Tibial nerve (tissue), 4 donors: ENCODE measurements at places on chromosomes 1 and 21. TPM values are rescaled to one million over a fixed set of nuclear protein-coding genes. Genes with fewer than 3 reads are reported as not detected.

CHIT1 gene
- total RNA-seq, result not detected

SSR2 gene
- total RNA-seq, result 172 TPM

GUCA2B gene
- total RNA-seq, result not detected

PUSL1 gene
- 22.2 TPM for total RNA-seq

CYP4Z1 gene
- 8.5 TPM for total RNA-seq

TOE1 gene
- 9.8 TPM for total RNA-seq

DNA sequence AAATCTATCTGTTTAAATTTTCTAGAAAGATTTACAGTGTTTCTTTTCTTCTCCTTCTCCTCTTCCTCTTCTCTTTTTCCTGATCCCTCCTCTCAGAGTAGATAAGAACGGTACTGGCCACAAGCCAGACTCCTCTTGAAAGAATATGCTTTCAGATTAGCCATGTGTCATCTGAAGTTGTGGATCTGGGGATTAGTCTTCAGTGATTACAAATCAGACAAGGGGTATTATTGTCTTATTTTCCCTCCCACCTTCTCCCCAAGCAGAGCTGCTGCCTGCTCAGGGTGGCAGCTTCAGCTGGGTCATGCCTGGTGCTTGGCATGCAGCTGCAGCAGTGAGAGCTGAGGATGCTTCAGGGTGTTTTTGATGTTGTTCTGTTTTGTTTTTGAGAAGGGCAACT is 42.7 kb downstream of the SGIP1 start:
- DNase-seq, result no peak

GRCh38 chr21:42164064-42164789 is 54.7 kb upstream of the ABCG1 start:
- peak; percentile 67 for DNase-seq

DNA sequence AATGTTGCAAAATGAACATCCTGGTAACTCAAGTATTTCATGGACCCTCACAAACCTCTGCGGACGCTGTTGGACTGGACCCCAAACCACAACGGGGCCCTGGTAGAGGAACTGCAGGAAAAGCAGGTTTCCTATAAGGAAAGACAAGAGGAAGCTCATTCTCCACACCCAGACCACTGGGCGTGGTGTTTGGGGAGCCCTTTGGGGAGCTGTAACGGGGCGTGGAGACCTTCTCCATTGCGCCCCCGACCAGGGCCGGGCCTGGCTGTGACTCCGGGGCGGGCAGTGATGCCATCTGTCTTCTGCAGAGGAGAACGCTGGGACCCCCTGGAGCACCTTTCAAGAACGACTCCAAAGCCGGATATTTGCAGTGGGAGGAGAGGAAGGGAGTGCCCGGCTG is 30.0 kb upstream of the AGPAT3 start:
- no peak for DNase-seq

DNA sequence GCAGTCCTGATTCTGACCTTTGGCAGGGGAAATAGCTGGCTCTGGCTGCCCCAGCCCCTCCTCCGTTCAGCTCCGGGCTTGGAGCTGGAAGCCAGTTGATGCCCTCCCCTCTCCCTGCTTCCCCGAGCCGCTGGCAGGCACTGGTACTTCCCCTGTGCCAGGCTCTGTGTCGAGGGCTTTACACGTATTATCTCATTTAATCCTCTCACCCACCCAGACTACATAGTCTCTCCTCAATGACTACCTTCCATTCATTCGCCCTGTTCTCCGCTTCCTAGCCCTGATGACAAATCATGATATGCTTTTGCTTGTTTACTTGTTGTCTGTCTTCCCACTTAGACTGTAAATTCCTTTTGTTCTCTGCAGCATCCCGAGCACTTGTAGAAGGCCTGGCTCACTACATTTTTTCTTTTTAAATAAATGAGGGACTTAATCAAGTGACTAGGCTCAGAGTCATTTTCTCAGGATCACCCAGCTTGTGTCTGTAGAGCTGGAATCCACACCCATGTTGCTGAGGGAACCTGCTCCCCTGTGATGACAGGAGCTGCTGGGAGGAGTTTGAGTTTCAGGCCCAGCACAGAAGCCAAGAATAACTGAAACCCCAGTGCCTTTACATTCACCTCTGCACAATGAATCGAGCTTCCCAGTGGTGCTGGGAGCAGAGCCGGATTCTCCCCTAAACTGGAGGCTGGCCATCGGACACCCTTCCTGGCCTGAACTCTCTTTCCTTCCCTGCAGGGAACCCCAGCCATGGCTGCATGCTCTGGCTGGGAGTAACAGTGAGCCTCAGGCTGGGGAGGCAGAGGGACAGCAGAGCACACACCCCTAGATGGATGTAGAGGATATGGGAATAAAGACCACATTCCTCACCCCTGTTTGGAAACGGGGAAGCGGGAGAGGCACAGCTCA is 58.3 kb downstream of the UBIAD1 start:
- DNase-seq, result no peak

DNA sequence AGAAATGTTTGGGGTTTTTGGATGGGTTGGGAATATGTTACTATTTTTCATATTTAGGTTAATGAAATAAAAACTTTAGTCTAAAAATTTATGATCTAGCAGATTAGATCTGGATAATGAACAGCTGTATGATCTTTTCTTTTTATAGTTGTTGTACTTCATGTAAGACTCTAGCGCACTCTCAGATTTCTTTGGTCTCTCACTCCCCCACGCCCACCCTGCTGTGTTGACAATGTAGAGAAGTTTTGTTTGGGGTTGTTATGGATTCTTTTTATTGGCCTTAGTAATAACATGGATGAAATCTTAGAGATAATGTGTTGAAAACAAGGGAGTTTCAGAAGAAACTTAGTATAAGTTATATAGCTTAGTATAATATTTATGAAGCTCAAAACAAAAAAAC is 5.5 kb downstream of the KLF18 start:
- no peak for DNase-seq

- no peak for DNase-seq
These were observed 120.3 kb upstream of the ATP1A1 start for GRCh38 chr1:116252785-116253184.

DNA sequence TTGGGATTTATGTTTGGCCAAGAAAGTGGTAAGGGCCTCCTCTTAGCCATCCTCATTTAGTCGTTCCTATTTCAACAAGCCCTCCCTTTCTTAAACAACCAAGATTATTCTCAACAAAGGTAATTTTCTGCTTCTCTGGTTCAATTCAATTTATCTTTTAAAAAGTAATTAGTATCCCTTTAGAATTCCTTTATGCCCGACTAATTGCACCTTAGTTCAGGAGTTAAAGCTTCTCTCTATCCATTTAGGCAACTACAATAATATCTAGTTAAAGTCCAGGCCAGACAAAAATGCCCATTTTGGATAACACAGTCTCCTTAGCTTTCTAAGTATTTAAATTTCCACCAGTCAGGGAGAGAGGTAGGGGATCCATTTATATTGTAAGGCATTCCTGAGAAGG is 136.7 kb upstream of the MAGI3 start:
- DNase-seq, result no peak

- DNase-seq, result no peak
These were observed 17.6 kb upstream of the IFI6 start for GRCh38 chr1:27689423-27690173.

- DNase-seq, result no peak
These were observed 84.9 kb downstream of the CDC7 start for GRCh38 chr1:91585502-91585901.

GRCh38 chr1:186930238-186930637 is 101.5 kb downstream of the PLA2G4A start:
- DNase-seq, result no peak

DNA sequence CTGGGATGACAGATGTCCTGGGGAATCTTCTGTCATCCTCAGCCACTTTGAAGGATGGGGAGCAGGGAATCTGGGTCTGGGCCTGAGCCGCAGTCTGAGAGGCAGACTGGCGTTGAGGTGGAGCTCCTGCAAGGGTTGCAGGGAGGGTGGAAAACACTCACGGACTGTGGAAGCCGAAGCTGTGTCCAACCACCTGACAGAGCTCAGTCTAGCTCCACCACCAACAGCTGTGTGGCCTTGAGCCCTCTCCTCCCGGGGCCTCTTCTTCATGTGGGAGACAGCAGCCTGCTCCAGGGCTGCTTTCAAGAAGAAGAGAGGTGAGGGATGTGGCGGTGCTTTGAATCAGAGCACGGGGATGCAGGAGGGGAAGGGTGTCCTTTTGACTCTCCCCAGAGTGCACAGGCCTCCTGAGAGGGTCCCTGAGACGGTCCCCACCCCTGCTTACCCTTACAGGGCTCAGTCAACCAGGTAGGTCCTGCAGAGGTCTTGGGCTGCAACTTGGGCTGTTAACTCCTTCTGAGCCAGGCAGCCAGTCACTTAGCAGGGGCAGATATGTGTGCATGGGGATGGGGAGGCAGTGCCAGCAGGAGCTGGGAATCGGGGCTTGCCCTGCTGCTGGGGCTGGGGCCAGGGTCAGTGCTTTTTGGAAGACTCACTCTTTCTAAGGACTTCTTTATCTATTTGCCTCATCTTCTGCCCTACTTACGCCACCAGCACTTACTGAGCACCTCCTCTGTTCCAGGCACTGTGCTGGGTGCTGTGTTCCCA is 216.3 kb downstream of the PTPRU start:
- no peak for DNase-seq

- DNase-seq, result no peak
These were observed 189.6 kb downstream of the PLPP3 start for GRCh38 chr1:56389813-56390212.

DNA sequence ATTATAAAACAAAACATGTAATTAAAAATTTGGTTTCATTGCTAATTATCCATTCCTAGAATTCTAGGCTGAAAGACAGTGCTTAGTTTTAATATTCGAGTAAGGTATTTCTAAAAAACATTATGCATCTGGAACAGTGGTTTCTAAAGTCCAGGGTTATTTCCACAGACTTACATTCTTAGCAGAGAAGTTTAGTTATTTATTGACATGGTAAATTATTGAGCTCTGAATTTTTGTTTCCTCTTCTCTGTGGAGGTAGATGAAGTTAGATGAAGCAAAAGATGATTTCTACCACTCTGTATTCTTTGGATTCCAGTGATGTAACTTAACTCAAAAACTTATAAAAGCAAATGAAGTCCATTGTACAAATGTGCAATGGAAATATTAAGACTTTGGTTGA is 709.4 kb downstream of the MRPL39 start:
- no peak for DNase-seq

- DNase-seq, result no peak
These were observed 725.1 kb downstream of the BRINP3 start for GRCh38 chr1:189752461-189752995.
